ENCODE measurements at places on chromosomes 12 and 14.

DNA sequence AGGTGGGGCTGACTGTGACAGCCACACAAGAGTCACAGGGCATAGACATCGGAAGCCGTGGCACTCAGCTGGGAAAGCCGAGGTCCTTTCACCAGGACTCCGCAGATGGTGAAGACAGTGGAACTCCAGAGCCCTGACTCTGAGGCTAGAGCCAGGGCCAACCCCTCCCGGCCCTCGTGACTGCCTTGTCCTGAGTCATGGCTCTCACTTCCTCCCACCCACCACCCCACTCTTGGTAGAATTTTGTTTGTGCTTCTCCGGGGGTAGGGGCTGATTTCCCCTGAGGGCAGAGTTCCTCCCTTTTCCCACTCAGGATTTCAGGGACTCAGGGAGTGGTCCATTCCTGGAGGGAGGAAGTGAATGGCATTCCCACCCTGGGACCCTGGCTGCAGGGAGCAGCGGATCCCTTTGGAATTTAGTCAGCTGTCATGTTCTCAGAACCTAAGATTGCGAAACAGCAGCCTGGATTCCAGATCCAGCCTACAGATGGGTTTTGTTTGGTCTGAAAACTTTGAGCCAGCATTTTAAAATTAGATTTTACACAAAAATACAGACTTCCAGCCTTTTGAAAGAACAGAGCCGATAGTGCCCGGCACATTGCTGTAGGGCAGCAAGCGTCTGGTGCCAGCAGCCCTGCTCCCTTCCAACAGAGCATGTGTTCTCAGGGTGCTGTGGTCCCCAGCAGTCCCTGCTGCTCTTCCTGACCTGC is 50.7 kb downstream of the TPCN1 start:
- peak; percentile 51 for DNase-seq

- no peak for DNase-seq
Measured at GRCh38 chr12:114274131-114274530, 131.8 kb downstream of the TBX5 start.

GRCh38 chr14:105856676-105857219 is 330.4 kb downstream of the TMEM121 start:
- DNase-seq, result peak; percentile 47

GRCh38 chr12:43060742-43061141 is 471.2 kb upstream of the PRICKLE1 start:
- peak; percentile 2 for DNase-seq

DNA sequence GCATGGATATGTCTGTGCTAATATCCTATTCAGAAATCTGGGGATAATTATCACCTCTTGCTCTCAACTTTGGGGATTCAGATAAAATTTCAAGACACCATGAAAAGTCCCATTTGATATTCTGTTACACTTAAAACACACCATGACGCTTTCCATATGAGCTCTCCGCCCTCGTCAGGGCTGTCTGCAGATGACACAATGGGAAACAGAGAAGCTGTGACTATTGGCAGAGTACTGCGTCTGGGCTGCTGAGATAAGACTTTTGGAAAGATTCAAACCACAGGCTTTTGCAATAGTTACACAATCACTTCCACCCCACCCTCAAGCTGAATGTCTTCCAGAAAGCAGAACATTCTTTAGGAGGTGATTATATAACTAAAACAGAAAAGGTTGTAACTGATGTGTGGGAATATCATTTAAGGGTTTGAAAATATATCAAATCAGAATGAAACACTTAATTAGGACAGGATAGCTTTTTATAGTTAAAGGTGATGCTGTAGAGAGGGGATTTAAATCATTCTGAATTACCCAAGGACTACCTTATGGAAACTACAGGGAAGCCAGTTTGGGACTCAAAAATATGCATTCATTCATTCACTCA is 75.3 kb upstream of the TMPO start:
- peak; percentile 98 for DNase-seq

DNA sequence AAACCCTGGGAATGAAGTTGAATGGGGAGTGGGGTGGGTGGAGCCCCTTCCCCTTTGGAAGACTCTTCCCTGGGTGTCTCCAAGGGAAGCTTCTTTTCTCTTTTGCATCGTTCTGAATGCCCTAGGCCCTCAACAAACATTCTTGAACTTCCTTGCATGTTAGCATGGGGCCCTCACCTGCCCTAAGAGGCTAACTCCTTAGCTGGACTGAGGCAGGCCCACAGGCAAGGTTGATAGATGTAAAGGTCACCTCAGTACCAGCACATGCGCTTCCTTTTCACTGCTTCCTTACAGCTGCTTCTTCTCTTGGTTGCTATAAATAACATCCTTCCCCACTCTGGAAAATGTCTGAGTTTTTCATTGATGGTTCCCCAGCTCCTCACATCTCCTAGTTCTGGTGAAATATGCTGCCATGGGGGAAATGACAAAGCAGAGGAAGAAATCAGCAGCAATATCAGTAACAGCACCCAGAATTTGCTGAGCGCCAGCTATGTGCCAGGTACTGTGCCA is 160.6 kb upstream of the FRMD6 start:
- no peak for DNase-seq

DNA sequence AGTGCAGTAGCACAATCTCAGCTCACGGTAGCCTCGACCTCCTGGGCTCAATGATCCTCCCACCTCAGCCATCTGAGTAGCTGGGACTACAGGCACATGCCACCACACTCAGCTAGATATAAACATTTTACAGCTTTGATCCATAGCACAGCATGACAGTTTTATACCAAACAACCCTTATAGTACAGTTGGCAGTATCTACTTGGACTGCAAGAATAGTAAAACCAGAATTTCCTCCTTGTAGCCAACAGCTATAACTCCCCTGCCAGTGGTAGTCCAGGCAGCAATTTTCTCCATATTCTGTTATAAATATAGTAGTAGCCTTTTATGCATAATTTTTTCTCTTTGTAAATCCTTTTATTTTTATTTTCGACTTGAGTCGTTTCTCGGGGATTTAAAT is 317.0 kb downstream of the FUT8 start:
- no peak for DNase-seq

DNA sequence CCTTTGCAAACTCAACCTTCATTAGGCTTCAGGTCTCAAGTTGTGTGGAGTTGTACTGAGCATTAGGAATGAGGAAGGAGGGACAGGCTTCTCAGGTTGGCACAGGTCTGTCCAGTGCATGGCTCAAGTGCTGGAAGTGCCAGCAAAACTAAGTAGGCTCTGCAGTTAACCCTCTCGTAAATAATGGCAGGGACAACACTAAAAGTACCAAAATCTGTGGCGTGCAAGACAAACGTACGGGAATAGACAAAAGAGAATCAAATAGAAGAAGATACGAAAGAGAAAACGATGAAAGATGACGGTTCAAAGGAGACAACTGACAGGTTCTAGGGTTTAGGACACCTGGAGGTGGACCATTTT is 612 bp downstream of the TRAPPC6B start:
- DNase-seq, result no peak

GRCh38 chr12:65015850-65016249 is 105.3 kb downstream of the WIF1 start:
- DNase-seq, result no peak

DNA sequence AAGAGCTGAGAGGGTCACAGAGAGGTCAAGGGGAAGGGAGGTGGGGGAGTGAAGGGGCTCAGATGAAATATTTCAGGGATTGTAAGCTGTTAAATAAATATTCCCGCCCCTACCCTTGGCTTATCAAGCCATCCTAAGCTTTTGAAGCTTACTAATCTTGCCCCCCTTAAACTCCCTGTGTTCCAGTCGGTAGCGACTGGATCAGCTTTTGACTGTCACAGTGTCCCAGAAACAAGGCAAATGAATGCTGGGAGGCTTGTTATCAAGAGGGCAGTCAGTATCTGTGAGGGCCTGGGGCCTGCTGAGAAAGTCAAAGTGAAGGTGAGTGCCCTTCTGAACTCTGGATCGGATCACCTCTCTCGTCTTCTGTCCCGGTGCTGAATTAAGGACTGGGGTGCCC is 128.1 kb downstream of the DACT1 start:
- DNase-seq, result no peak

GRCh38 chr14:76644855-76645518 is 116.3 kb upstream of the VASH1 start:
- DNase-seq, result peak; percentile 66

GRCh38 chr12:18340186-18340585 is 78.9 kb downstream of the PIK3C2G start:
- DNase-seq, result no peak

DNA sequence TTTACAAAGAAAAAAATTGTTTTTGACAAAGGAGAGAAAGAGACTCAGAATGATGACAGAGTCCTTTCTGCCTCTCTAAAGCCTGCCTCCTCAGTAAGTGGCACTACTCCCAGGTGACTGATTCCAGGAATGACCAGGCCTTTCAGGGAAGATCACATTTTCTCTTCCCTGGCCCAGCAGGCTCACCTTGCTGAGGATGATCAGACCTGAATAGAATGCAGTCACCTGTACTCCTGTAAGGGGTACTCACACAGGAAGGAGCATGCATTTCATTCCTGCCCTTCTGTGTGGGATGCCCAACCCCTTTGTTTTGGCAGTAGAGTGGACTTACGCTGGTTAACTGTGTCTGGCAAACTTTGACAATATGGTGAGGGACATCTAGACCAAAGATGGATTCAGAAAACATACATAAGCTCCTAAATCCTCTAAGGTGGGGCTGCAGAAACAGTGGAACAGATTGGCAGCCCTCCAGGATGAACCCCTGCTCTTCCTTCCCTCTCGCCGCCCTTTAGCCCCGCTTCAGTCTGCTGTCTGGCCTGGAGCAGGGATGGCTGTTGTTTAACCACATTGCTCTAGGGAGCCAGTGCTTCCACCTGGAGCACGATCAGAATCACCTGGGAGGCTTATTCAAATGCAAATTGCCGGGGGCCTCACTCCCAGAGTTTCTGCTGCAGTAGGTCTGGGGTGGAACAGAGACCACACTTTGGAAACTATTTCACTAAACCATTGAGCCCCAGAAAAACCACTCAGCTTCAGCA is 29.8 kb downstream of the ERG28 start:
- DNase-seq, result no peak

GRCh38 chr12:119288576-119288975 is 46.0 kb upstream of the CCDC60 start:
- DNase-seq, result no peak

DNA sequence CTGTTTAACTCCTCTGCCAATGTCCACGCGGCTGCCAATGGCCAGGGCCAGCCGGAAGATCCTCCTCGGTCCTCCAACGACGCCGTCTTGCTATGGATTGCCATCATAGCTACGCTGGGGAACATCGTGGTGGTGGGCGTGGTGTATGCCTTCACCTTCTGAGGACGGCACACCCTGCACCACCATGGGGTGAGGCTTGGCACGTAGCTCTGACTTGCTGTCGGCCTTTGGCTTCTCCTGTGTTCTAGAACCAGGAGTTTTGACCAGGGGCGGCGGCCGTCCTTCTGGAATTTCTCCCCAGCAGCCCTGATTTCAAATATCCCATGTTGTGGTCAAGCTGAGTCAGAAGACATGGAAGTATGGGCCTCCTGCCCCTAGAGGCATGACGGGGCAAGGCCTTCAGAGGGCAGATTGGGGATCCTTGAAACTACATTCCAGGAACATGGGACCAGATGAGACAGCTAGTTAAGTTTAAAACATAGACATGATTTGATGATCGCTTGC is 47.5 kb downstream of the C14orf132 start:
- no peak for DNase-seq

GRCh38 chr12:126591533-126591932 is 1526.3 kb downstream of the AACS start:
- no peak for DNase-seq

- DNase-seq, result no peak
Measured at GRCh38 chr12:40225337-40225983, 663 bp downstream of the LRRK2 start.

- DNase-seq, result no peak
Measured at GRCh38 chr14:64953310-64953654, 10.7 kb upstream of the GPX2 start.

DNA sequence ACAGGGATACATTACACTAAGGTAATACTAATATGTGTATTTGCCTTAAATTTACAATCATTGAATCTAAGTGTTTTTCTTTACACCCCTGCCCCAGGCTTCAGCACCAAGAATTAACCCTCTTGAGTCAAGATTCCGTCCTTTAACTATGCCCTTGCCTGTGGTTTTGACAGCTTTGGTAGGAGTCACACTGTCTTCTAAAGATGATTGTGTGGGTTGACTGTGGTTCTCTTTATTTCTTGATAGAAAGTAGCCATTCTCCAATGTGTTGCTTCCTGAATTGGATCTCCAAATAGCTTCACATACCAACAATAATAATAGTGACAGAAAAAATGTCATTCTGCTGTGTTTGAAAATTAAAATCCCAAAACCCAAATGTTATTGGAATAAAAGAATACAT is 3.6 kb downstream of the CLEC7A start:
- no peak for DNase-seq

DNA sequence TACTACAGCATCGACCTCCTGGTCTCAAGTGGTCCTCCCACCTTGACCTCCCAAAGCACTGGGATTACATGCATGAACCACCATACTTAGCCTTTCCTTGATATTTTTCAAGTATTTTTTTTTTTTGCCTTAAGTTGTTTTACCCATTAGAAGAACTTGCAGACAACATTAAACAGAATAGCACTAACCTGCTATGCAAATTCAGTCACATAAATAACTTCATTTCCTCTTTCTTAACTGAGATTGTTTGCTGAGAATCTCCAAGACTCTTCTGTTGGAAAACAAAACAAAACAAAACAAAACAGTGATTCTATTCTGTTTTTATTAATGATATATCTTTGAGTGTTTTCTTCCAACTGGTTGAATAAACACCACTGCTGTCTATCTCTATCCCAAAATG is 115.9 kb upstream of the IFNG-AS1 start:
- DNase-seq, result no peak

GRCh38 chr14:104939666-104940410 is 15.2 kb downstream of the PLD4 start:
- DNase-seq, result no peak

- peak; percentile 69 for DNase-seq
Measured at GRCh38 chr12:119115296-119115905, 63.3 kb upstream of the HSPB8 start.

DNA sequence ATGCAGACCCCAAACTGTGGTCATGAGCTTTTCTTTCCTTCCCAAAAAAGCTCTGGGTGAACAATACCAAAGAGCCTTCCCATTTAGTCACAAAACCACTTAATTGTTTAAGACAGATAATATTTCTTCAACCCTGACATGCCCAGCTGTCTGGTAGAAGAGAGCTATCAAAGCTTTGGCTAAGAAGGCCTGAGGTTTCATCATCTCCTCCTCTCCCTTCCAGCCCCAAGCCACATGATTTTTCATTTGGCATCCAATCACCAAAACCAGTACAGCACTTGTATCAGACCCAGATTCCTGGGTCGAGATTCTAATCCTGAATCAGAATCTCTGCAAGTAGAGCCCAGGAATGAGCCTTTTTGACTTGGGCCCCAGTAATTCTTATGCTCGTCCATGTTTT is 199.6 kb upstream of the TMEM260 start:
- no peak for DNase-seq

DNA sequence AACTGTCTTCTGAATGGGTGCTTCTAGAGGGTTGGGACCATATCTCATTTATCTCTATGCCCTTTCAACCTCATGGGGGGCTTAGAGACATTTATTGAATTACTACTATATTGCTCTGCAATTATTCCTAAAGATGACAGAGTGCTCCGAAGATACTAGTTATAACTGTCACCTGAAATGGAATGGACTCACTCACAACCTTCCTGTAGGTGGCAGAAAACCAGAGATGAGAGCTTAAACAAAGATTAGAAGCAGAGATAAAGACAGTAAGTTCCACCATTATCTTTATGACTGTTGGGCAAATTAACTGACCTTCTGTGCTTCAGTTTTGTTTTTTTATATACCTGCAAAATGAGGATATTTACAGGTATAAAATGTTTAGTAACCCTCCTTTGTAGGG is 31.5 kb upstream of the GTF2A1 start:
- DNase-seq, result peak; percentile 29

Data from hematopoietic multipotent progenitor cell treated with erythropoietin and hydrocortisone succinate and interleukin-3 and kit ligand, for 4 days (in vitro differentiated cells).